ENCODE measurements at places on chromosomes 12 and 14. TPM values are rescaled to one million over a fixed set of nuclear protein-coding genes. Genes with fewer than 3 reads are reported as not detected.

- no peak for DNase-seq
- H3K4me3 ChIP-seq = no peak overlapping the region
Measured at GRCh38 chr14:81340201-81340600, 59.9 kb downstream of the STON2 start.

GRCh38 chr12:49728446-49728845, 12.9 kb upstream of the TMBIM6 start:
- no peaks in the 10 kb centered on the region for H3K4me1 ChIP-seq
- no peak for DNase-seq
- no peak overlapping the region for H3K4me3 ChIP-seq
- H3K27ac ChIP-seq = no peak overlapping the region
- no peaks in the 10 kb centered on the region for H3K36me3 ChIP-seq
- peaks cover 2% of the 10 kb centered on the region for H3K27me3 ChIP-seq

DNA sequence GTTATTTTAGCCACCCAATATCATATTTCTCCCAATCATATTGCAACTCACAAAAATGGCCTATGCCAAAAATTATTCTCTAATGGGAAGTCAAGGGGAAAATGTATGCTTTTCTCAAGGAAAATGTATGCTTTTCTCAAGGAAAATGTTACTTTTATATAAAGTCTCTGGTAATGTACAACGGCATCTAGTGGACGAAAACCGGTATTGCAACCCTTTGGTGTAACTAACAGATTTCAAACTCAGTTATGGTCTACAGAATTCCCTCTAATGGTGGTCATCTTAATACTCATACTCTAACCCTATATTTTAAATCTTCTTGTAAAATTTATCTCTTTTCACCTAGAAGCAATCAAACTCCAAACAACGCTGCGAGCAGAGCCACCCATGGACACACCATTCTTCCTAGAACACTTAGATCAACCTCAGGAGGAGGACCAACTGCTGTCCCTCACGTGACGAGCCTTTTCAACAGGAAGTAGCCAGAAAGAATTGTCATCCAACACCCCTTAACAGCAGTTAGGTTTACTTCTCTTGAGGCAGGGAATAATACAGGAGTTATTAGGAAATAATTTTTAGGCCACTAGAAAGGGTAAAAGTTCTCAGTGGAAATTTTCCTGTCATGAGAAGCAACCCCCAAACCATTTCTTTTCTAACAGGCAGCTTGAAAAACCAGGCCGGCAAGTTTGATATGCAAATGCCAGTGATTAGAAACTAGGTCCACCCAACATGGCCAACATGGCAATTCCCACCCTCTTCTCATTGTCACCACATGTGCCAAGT, 20.1 kb downstream of the APOBEC1 start:
- H3K27me3 ChIP-seq = no peaks in the 10 kb centered on the region
- peaks cover 6% of the 10 kb centered on the region for H3K4me1 ChIP-seq
- no peak overlapping the region for H3K27ac ChIP-seq
- no peaks in the 10 kb centered on the region for H3K36me3 ChIP-seq

The PDZRN4 gene
- not detected for total RNA-seq

GRCh38 chr12:24664161-24664880, 284.6 kb downstream of the BCAT1 start:
- H3K4me1 ChIP-seq = no peaks in the 10 kb centered on the region
- peaks cover 4% of the 10 kb centered on the region for H3K27me3 ChIP-seq
- no peak overlapping the region for H3K4me3 ChIP-seq
- H3K27ac ChIP-seq = no peak overlapping the region
- no peak for DNase-seq

DNA sequence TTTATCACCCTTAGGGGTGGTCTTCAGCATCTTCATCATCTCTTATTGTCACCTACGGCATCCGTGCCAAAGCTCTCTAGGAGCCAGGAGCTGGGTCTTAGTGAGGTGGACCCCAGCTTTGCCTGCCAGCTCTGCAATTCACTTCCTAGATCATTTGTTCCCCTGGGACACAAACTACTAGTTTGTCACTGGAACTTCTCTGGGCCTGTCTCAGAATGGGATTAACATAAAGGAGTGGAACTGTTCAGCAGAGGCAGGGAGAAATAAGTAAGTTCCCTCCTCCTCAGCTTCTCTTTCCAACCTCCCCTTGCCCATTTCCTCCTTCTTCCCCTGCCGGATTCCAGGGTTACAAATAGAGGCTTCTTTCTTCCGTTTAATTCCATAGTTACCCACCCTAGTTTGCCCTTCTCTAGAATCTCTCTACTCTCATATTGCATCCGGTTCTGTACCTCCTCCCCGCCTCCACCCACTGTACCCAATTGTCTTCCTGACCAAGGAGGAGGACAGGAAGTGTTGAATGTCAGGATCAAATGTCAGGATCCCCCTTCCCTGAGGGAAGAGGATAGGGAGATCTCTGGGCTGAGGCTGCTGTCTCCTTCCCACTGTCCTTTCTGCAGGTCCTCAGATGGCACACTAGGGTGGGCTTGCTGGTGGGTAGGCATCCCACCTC, 25.0 kb downstream of the LARP4 start:
- peaks cover 3% of the 10 kb centered on the region for H3K4me1 ChIP-seq
- no peak overlapping the region for H3K4me3 ChIP-seq
- DNase-seq = no peak
- H3K27ac ChIP-seq = no peak overlapping the region
- H3K36me3 ChIP-seq = peaks cover 11% of the 10 kb centered on the region

The SMCO2 gene
- 0.19 TPM for total RNA-seq

GRCh38 chr12:104643093-104643818, 186.5 kb downstream of the CHST11 start:
- no peak overlapping the region for H3K27ac ChIP-seq
- peaks cover 20% of the 10 kb centered on the region for H3K4me1 ChIP-seq
- peaks cover 16% of the 10 kb centered on the region for H3K36me3 ChIP-seq
- no peaks in the 10 kb centered on the region for H3K27me3 ChIP-seq

The ACOT4 gene
- 1.4 TPM for total RNA-seq

- no peak for DNase-seq
- peaks cover 6% of the 10 kb centered on the region for H3K27me3 ChIP-seq
- H3K4me1 ChIP-seq = peaks cover 2% of the 10 kb centered on the region
- no peaks in the 10 kb centered on the region for H3K36me3 ChIP-seq
Measured at GRCh38 chr14:50932592-50933495, 11.4 kb downstream of the PYGL start.

DNA sequence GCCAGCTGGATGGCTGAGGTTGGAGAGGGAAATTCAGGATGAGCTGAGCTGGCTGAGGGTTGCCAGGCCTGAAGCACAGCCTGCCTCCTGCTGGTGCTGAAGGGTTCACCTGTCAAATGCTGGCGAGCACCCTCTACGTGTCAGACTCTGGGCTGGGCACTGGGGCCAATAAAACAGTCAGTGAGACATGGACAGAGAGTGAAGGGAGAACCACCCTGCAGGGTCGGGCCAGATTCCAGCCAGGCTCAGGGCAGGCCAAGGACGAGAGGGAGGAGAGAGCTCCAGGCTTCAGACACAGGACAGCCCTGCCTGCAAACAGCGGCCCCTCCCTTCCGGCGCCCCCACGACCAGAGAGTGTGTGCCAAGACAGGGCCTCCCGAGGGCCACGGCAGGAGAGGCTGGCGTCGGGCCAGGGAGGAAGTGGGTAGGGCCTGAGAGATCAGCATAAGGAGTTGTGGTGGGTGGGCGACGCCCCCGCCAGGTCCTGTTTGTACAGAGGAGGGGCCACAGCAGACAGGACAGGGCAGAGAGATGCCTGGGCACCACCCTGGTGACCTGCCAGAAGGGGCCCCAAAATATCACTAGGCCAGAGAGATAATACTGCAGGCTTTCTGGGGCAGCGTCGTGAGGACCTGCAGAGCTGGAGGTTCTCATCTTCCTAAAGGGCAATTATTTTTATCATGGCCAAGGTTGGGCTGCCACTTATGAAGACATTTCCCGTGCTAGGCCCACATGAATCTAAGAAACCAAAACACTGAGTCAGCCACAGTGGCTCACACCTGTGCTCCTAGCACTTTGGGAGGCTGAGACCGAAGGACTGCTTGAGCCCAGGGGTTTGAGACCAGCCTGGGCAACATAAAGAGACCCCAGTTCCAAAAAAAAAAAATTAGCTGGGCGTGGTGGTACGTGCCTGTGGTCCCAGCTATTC, 73.1 kb upstream of the GPR68 start:
- H3K4me1 ChIP-seq = peaks cover 72% of the 10 kb centered on the region
- peak overlapping the region; percentile 60 for H3K4me3 ChIP-seq
- no peaks in the 10 kb centered on the region for H3K27me3 ChIP-seq
- DNase-seq = peak; percentile 87
- H3K36me3 ChIP-seq = peaks cover 57% of the 10 kb centered on the region
- peak overlapping the region; percentile 95 for H3K27ac ChIP-seq

GRCh38 chr12:77813558-77813957, 17.1 kb upstream of the NAV3 start:
- no peak overlapping the region for H3K27ac ChIP-seq
- no peaks in the 10 kb centered on the region for H3K27me3 ChIP-seq
- no peaks in the 10 kb centered on the region for H3K36me3 ChIP-seq
- DNase-seq = no peak
- no peaks in the 10 kb centered on the region for H3K4me1 ChIP-seq
- H3K4me3 ChIP-seq = no peak overlapping the region

GRCh38 chr14:90545966-90546751, 149.3 kb downstream of the CALM1 start:
- H3K4me1 ChIP-seq = no peaks in the 10 kb centered on the region
- no peak overlapping the region for H3K27ac ChIP-seq
- no peaks in the 10 kb centered on the region for H3K27me3 ChIP-seq
- DNase-seq = no peak
- no peaks in the 10 kb centered on the region for H3K36me3 ChIP-seq
- H3K4me3 ChIP-seq = no peak overlapping the region

The GTF2H3 gene
- total RNA-seq = 57.7 TPM

DNA sequence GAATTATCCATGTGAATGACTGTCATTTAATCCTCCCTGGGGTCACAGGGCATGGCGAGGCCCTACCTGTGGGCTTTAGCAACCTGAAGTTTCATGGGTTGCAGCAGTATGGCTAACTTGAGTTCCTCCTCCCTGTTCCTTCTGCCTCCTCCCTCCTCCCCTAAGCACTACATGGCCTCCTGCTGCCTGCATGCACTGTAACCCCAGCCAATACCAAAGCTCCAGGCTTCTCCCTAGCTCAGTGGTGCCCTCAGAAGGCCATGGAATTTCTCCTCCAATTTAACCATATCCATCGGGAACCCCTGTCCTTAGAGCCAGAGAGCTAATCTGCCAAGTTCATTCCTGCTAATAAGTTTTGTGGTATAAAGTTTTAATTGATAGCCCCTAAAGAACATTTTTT, 95.1 kb downstream of the NT5DC3 start:
- H3K36me3 ChIP-seq = no peaks in the 10 kb centered on the region
- no peak overlapping the region for H3K4me3 ChIP-seq
- H3K4me1 ChIP-seq = no peaks in the 10 kb centered on the region
- H3K27ac ChIP-seq = no peak overlapping the region
- peaks cover 6% of the 10 kb centered on the region for H3K27me3 ChIP-seq
- DNase-seq = no peak

DNA sequence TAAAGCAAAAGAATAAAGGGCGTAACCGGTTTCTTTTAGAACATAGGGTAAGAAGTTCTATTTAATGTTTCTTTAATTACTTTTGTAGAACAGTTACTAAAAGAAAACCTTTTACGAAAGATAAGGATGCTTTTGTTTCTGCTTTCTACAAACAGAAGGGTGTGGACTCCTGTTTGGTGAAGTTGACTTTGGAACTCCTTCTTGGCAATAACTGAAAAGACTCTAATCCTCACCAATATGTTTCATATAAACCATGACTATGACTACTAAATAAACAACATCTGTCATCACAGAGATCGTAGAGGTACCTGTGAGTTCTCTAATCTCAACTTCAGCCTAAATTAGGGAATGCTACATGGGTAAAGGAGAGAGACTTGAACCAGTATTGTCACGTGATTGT, 210.8 kb upstream of the FLRT2 start:
- no peaks in the 10 kb centered on the region for H3K4me1 ChIP-seq
- no peaks in the 10 kb centered on the region for H3K36me3 ChIP-seq
- H3K27ac ChIP-seq = no peak overlapping the region
- no peaks in the 10 kb centered on the region for H3K27me3 ChIP-seq
- no peak for DNase-seq

The SLC25A21 gene
- total RNA-seq = not detected
